ENCODE measurements at places on chromosomes 11 and 22.
A peak's percentile ranks its signal among the peaks of the same experiment; 100 is the strongest.

DNA sequence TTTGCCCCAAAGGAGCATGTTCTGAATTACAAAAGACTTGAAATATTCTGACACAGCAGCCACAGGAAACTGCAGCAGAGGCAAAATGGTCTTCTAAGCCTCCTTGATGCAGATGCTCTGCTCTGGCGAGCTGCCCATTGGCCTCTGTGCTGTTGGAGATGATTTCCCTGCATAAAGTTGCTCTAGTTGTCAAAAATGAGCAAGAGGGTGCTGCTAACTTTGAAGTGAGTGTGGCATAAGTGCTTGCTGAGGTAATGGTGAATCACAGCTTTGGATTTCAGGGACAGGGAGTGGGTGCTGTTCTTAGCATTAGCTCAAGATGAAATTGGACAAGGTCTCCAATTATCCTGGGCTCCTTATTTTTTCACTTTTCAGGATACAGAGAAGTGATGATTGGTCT lies 435.4 kb downstream of the TMEM135 start:
- DNase-seq = no peak

DNA sequence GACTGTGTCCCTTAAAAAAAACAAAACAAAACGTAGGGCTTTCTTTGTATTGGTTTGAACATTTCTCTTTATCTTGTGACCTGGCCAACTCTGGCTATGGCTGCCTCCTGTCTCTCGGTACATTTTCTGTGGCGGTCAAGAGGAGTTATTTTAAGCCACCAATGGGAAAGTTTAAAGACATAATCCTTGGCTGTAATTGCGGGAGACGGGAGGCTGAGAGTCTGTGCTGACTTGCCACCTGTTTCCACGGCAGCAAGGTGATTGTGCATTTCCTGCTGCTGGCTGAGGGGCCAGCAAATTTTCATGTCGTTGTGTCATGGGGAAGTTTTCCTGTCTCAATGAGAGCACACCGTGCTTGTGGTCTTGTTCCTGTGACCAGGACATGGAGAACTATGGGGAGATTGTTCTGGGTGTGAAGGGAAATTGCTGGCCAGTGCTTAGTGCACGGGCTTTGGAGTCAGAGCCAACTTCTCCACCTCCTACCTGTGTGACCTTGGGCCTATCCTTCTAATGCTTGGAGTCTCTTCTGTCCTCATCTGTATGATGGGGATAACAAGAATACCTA lies 11.0 kb downstream of the PTPRJ start:
- no peak for DNase-seq

DNA sequence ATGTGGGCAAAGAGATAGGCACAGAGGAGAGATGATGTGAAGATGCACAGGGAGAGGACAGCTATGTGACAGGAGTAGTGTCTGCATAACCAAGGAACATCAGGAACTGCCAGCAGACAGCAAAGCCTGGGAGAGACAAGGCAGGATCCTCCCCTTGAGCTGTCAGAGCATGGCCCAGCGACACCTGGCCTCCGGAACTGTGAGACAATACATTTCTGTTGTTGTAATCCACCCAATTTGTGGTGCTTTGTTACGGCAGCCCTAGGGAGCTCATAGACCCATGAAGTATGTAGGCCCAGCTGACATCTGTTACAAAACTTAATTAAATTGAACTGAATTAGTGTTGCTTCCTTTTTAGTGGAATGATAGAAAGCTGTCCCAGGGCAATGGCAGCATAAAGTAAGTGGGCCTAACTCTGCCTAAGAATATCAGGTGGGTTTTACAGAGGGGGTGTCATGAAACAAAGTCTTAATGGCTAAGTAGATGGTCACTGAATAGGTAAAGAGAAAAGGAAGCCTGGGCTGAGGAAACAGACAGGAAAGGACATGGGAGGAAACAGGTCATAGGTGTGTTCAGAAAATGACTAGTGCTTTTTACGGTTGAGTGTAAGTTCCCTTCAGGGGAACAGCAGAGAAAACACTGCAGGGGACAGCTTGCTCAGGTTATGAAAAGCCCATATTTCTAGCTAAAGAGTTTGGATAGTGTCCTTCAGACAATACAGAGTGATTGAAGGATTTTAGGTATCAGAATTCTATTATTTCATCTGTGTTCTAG lies 24.8 kb downstream of the RASSF10 start:
- no peak for DNase-seq

- no peak for DNase-seq
Measured at GRCh38 chr22:35174401-35175038, 82.8 kb upstream of the HMGXB4 start.

DNA sequence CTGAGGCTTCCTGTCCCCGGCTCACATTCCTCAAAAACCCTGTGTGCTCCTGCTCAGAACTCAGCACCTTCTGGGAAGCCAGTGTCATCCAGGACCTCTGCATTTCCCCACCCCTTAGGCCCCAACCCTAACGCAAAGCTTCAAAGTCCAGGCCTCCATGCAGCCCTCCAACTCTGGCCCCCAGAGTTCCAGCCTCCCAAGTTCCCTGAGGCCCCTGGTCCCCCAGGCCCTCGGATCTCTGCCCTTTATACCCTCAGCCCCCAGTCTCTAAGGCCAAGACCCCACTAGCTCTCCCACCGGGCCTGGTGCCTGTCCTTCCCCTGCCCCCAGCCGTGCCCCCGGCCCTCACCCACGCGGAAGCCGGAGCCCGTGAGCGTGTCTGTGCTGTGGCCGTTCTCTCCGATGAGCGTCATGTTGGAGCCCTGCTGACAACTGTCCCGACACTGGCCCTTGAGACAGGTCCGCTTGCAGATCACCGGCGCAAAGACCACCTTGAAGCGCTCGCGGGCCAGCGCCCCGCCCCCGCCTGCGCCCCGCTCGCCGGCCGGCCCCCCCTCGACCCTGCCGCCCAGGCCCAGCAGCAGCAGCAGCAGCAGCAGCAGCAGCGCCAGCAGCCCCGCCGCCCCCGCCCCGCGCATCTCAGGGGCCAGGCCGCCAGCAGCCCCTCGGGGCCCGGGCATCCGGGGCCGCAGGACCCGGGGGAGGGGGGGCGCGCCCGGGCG lies 718 bp downstream of the LTBP3 start:
- no peak for DNase-seq

GRCh38 chr11:11774928-11775327 lies 66.8 kb upstream of the USP47 start:
- no peak for DNase-seq

DNA sequence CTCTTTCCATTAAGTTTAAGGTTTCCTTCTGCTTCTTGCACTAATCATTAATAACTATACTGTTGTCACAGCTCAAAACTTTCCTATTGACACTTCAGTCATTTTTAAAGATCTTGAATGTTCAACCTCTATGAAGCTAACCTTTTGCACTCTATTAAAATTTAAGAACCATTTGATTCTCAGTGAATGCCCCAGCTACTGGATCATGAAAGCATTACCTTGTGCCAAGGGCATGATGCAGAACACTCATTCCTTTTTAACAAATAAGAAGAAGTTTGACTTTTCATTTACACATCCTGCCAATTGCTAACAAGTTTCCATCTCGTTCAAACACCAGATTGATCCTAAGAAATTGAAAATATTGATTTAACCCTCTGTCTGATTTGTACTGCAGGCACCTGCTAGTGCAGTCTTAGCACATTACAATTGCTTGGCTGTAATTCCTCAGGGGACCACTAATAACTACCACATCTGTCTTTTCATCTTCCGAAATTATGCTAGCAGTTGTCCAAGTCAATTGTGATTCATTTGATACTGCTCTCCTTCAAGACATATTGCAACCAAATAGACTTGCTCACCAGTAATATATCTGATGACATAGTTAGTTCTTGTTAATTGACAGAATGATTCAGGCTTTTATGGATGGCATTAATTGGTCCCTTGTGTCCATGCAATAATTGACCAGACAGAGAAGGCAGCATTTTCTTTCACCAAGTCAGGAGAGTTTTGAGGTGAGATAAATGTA lies 158.4 kb downstream of the TEAD1 start:
- no peak for DNase-seq

- no peak for DNase-seq
Measured at GRCh38 chr11:6799402-6799801, at the start of gene OR6A2. TSS of gene OR6A2 (minus strand) at chr11:6799689. CDS start at chr11:6795708, 3,981 bp downstream.

DNA sequence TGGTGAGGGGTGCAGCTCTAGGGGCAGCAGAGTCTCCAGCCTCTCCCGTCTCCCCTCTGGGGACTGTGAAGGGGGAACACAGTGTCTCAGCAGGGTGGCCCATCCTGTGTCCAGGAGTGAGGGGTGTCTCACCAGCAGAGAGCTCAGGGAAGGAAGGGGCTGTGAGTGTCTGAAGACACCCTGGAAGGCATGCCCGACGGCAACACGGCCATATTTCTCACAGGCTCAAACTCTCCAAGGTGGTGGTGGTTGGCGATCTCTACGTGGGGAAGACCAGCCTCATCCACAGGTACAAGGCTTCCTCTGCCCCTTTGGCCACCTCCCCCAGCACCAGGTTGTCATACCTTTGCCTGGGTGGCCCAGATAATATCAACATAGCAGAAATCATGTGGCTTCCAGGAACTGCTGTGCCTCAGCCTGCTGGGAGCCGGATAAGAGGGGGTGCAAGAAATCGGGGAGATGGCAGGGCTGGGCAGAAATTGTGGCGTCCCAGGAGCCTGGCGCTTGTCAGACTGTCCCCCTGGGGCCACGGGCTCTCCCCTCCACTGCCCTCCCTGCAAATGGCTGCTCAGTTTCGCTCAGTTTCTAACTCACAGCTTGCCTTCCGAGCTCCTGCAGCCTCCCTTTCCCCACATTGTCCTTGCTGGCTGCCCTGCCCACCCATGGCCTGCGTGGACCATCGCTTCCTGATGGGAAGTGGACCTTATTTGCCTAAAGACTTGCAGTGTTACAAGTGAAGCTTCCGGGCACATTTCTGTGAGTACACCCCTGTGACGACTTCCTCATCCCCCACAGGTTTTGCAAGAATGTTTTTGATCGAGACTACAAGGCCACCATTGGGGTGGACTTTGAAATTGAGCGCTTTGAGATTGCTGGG lies 7.2 kb downstream of the RAB36 start:
- no peak for DNase-seq

DNA sequence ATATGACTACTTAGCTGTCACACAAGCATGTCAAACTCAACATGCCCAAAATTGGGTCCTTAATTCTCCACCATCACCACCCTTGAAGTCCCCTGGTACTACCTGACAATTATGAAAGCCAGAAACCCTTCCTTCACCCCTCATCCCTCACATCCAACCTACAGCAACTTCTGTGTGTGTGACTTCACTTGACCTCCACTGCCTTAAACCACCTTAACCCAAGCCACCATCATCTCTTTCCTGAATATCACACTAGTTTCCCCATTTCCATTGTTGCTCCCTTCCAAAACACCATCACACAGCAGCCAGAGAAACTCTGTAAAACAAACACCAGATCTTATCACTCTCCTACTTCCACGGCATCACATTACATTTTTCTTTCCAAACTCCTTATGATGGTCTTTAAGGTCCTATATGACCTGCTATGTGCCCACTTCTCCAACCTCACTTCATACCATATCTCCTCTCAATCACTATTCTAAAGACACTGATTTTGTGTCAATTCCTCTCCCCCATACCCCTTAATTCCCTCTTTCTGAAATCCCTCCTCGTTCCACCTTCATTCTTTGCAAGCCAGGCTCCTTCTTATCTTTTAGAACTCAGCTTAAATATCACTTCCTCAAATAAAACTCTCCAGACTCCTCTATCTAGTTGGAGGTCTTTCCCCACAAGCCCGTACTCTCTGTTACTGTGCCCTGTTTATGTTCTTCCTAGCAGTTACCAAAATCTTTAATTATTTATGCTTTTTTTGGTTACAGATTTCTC lies 124.9 kb downstream of the RBFOX2 start:
- no peak for DNase-seq

DNA sequence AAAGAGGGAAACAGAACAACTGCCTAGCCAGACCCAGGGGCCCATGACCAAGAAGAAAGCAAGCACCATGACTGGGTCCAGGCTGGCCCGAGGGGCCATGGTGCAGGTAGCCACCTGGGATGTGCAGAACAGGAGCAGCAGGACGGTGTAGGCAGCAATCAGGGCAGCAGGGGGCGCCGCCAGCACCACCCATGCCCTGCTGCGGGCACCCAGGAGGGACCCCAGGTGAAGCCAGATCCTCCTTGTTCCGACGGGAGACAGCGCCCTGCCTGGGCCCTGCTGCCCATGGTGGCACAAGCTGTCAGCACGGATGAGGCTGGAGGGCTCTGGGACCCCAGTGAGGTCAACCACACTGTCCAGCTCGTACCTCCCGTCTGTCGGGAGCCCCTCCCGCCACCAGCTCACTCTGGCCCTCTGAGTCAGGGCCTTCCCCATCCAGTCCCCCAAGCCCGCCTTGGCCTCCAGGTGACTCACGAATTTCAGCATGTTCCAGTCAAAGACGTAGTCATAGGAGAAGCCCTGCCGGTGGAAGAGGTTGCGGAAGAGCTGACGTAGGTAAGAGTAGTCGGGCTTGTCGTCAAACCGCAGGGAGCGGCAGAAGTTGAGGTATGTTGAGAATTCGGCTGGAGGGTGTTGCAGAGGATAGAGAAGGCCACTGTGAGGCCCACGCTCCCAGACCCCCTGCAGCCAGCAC lies 18.8 kb downstream of the CSNK1E start:
- no peak for DNase-seq

DNA sequence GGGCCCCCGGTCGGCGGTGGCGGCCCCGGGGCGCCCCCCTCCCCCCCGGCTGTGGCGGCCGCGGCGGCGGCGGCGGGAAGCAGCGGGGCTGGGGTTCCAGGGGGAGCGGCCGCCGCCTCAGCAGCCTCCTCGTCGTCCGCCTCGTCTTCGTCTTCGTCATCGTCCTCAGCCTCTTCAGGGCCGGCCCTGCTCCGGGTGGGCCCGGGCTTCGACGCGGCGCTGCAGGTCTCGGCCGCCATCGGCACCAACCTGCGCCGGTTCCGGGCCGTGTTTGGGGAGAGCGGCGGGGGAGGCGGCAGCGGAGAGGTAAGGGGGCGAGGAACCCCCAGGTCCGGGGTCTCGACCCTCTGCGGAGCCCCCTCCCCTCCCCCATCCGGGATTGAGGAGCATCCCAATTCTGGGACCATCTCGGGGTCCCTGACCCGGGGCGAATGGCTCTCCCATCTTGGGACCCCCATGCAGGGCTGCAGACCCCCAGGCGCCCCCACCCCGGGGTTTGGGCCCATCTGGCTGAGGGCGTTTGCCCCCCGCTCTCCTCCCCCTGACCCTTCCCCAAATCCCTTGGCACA lies 431 bp downstream of the KMT2A start:
- no peak for DNase-seq

DNA sequence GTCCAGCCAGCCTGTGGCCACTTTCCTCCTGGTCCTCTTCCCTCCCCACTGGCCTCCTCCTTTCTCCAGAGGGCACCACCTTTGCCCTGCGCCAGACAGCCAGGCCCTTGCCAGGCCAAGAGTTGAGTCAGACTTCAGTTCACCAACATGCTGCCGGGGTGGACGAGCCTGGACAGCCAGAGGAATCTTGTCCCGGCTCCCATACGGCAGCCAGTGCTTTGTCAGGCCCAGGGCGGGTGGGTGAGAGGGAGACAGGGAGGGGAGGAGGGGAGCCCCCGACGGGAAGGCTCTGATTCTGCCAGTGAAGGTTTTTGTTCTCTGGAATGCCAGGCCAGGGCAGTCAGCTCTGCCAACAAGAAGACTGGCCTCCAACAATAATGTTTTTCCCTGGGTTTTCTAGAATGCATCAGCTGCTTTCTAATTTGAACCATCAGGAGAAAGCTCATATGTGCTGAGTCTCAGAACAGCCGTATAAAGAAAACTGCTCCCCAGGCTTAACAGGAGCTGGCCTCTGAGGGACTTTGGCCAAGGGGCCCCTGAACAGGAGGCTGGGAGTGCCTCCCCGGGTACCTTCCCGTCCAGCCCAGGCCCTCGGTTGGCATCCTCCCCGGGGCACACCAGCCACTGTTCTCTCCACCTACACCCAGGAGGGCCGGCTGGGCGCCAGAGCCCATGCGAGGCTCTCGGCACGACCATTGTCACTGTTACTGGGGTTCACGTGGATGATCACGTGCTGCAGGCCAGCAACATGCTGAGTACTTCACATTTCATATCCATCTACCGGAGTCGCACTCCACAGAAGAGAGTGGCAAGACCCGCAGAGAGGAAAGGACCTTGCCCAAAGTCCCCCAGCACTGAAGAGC lies 28.6 kb downstream of the LIF start:
- peak; percentile 53 for DNase-seq
